Hippocampal formation (tissue), 2 donors: ENCODE measurements at places on chromosomes 13 and 19.

- DNase-seq = no peak
These were observed 119.5 kb downstream of the LRCH1 start for GRCh38 chr13:46672338-46673090.

DNA sequence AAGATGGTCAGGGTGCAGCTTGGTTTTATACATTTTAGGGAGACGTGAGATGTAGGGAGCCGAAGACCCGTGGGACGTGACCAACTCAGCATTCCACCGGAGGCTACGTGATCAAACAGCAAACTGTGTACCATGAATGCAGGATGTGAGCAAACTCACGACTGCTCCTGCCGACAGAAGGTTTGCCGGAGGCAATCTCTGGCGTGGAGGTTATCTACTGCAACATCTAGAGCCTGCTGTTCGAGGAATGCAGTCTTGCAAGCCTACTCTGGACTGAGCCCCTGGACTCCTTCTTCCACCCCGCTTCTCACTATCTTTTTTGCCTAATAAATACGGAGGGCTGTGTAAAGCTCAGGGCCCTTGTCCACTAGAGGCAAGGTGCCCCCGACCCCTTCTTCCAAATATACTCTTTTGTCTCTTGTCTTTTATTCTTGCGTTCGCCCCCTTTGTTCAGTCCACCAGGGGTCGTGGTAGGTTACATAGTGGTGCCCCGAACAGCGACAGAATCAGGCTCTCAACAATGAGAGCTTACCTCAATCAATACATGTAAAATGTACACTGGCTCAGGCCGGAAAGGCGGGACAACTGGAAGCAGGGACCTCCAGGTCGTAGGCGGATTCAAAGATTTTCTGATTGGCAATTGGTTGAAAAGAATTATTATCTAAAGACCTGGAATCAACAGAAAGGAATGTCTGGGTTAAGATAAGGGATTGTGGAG lies 8.9 kb upstream of the OR1I1 start:
- no peak for DNase-seq

DNA sequence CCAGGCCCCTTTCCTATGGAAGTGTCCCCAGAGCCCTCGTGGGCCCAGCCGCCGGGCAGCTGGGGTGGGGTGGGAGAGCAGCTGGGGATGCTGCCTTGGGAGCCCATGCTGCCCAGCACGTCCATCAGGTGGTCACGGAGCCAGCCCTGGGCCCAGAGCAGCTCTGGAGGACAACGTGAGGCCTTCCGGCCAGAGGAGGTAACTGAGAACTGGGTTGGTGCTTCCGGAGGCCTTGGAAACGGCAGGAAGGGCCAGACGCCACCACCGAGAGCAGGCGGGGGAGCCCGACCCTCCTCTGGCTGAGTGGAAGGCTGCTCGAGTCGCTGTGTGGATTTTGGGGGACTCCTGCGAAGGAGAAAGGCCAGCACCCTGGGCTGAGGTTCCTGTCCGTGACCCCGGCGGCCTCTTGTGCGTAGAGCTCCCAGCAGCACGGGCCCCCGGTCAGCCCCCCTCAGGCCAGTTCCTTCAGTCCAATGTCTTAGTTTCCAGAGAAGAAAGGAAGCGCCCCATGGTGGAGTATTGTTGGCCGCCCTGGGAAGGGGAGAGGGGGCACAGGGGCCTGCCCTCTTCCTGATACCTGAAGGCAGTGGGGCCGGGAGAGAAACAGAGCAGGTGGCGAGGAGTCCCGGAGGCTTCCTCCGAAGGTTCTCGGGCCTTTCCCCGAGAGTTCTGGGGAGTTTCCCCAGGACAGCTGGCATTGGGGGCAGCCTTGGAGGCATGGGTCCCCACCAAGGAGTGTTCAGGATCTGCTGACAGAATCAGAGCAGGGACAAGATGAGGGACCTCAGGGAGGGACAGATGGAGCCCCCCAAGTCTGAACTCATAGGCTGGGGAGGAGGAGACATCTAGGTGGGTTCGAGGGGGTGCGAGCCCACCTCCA lies 68.8 kb downstream of the MLLT1 start:
- DNase-seq = no peak

- DNase-seq = peak; percentile 23
These were observed 18.7 kb downstream of the PAF1 start for GRCh38 chr19:39372047-39372802.

- peak; percentile 17 for DNase-seq
These were observed 136.7 kb downstream of the ZDHHC20 start for GRCh38 chr13:21322327-21322965.

DNA sequence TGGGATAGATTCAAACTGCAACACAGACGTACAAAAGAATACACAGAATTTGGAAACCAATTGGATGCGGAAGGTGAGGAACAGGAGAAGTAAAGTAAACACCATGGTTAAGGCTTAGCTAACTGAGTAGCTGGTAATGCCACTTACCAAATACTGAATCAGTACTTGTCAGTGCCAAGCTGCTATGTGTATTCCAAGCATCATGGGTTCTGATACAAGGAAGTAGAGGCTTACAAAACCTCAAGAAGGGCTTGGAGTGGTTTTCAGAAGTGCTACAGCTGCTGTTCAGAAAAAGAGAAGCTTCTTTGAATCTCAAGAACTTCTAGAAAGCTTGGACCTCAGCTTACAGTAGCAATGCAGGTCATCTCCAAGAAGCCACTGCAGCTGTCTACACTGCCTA lies 35.9 kb upstream of the DCT start:
- no peak for DNase-seq

GRCh38 chr13:20567881-20568528 lies 1.0 kb downstream of the IFT88 start:
- no peak for DNase-seq

DNA sequence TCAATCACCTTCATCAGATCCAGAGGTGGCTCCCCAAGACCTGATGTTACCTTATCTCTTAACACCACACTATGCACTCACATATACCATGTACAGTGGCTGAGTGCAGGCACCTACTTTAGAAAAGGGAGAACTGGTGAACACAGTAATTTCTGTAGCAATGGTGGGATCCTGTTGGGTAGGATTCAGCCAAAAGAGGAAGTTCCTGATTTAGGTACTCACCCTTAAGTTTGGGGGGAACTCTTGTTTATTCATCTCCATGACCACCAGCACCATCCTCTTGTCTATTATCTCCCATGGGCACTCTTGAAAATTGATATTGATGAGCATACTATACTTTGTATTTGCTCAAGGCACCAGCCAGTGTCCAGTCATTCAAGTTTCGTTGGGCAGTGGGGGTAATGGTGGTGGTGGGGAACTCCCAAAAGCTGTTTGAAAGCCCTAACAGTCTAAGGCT lies 324.4 kb downstream of the LMO7 start:
- DNase-seq = no peak

- DNase-seq = peak; percentile 19
These were observed at the start of gene BST2 for GRCh38 chr19:17405250-17406045. TSS of gene BST2 (minus strand) at chr19:17405630. CDS start at chr19:17405575, 55 bp downstream.

- no peak for DNase-seq
These were observed 82.8 kb downstream of the ITGBL1 start for GRCh38 chr13:101535192-101535746.

DNA sequence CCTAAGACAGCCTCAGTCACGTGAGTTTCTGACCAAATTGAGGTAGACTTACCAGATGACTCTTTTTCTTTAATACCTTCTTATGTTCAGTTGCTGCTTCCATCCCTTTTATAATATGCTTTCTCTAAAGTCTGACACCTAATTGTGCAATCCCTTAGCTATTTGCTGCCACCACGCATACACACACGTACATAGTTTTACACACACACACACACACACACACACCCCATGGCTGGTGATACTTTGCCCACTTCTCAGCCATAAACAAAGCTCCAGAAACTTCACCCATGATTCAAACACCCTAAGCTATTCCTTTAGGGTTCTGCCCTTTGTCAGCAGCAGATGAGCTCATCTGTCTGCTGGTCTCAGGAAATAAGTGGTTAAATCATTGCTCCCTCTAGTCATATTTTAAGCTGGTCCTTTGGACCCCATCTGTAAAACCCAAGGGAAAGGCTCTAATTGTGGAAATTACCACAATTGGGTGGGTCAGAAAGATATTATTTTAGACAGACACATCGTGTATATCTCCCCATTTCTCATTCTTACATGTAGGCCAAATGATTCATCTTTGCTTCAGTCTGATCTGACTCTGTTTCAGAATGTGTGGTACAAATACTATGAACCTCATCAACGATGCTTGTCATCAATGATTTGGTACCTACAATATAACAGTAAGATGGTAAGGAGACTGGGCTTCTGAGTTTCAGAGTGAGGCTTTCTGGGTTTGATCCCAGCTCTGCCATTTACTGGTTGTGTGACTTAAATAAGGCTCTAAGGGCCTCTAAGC lies 69.2 kb downstream of the NALCN start:
- DNase-seq = no peak

DNA sequence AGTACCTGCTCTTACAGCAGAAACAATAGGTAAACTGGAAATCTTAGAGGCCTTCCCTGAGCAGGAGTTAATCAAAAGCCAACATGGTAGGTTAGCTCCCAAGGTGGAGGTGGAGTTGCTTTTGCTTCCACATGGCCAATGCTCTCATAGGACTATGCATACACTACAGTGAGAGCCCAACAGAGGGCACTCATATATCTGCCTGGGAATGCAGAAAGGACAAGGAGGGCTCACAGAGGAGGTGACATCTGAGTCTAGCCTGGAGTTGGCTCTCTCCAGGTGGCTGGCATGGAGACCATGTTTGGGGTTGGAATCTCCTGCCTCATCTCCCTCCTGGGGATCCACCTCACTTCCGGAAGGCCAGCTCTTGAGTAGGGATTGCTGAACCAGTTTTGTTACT lies 34.6 kb downstream of the ATP8A2 start:
- DNase-seq = no peak

GRCh38 chr13:43388282-43389034 lies 365.1 kb downstream of the DNAJC15 start:
- no peak for DNase-seq

DNA sequence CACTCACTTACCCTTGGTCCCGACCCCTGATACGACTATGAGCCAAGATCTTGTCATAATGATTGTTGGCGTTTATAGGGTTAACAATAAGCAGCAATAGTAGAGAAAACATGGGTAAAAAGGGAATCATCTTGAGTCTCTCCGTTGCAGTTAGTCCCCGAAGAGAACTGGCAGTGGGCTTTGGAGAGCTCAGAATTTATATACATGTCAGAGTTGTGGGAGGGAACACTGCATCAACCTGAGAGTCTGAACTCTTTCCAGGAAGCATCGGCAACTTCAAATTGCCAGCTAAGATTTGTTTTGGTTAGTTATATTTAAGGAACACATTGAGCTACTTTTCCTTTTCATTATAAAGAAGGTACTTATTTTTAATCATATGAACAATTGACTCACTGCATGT lies at the start of gene POSTN:
Gene POSTN, minus strand, starts transcription at position 172 of the 400 bp plus-strand sequence. Its CDS starts 42 bp downstream, at position 130.
- no peak for DNase-seq

- DNase-seq = no peak
These were observed 9.0 kb upstream of the CIRBP start for GRCh38 chr19:1259876-1260748.

DNA sequence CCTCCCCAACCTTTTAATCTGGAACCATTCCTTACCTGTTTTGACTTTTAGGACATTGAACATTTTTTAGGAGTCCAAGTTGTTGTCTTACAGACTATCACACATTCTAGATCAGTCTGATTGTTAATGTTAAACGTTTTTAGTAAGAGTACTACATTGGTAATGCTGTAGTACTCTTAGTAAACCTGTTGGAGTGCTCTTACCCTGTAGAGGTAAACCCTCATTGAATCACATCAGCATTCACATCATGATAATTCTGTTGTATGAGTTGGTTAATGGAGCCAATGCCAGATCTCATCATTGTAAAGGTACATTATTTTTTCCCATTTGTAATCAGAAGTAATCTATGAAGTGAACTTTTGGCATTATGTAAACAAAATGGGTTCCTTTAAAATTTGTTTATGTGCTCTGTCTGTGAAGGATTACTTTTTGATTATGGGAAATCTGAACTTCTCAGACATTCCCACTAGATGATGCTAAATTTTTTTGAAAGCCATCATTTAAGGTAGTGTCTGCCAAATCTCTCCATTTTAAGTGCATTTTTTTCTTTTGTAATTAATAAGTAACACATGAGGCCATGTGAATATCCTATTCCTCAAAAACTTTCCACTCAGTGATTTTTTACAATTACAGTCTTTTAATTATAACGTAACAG lies 55.2 kb downstream of the VWA8 start:
- DNase-seq = no peak

DNA sequence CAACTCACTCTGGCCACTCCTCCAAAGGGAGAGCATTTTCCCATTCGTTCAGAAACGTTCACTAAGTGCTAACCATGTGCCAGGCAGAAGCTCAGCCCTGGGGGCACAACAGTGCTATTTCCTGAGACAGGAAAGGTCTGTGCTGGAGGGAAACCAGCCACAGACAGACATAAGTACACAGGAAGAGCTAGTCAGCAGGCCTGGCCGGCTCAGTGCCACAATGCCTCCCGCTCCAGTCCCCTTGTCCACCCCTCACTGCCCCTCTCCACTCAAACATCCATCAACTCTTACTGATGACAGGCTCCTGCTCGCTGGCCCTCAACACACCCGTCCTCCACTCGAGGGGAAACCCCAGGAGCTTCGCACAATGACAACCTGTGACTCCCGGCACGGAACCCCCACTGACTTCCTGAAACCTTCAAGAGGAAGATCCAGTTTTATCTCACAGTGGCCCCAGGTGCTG lies 11.3 kb upstream of the PLA2G4C start:
- DNase-seq = no peak

GRCh38 chr13:41809962-41810361 lies 150.9 kb downstream of the VWA8 start:
- DNase-seq = no peak

GRCh38 chr13:103948426-103948825 lies 882.2 kb upstream of the SLC10A2 start:
- DNase-seq = no peak

GRCh38 chr13:93169980-93170379 lies 56.6 kb upstream of the GPC6 start:
- DNase-seq = no peak

DNA sequence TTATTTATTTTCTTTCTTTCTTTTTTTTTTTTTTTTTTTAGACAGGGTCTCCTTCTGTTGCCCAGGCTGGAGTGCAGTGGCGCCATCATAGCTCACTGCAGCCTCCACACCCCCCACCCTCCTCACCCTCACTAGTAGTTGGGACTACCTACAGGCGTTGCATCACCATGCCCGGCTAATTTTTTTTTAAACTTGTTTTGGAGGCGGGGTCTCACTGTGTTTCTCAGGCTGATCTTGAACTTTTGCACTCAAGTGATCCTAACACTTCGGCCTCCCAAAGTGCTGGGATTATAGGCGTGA lies 33.6 kb downstream of the GJA3 start:
- DNase-seq = no peak

DNA sequence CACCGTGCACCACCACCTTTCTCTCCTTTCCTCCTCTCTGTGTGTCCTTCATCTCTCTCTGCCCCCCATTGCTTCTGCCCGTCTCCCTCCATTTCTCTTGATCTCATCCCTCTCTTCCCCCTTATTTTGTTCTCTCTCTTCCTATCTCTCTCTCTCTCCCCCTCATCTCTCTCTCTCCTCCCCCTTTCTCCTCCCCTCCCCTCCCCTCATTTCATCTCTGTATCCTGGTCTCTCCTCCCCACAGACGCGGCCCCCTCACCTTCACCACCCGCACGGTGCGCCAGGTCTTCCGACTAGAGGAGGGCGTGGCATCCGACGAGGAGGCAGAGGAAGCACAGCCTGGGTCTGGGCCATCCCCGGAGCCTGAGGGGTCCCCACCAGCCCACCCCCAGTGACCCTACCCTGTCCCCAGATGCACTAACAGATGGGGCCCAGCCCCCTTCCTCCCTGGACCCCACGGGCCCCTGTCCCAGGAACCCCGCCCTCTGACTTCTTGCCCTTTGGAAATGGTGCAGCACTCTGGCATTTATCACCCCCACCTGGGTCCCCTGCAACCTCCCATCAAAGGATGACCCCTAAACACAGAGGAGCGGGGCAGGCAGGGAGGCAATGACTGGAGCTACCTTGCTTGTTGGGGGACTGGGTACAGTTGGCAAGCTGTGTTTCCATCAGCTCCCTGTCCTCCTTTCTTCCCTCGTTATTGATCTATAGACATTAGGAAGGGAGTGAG lies 19.6 kb downstream of the KCNC3 start:
- no peak for DNase-seq
